Dermis blood vessel endothelial cell (primary cell): ENCODE measurements at places on chromosomes 16 and 17. TPM values are rescaled to one million over a fixed set of nuclear protein-coding genes. Genes with fewer than 3 reads are reported as not detected.

The KCNAB3 gene
- 0.05 and 0.68 TPM in 2 replicates for total RNA-seq

The MT4 gene
- not detected in 2 replicates for total RNA-seq

The CRHR1 gene
- not detected in 2 replicates for total RNA-seq

The CES4A gene
- 1.4 and 1.7 TPM in 2 replicates for total RNA-seq

The RHBDL1 gene
- 0.05 and 0.51 TPM in 2 replicates for total RNA-seq

The CASKIN1 gene
- total RNA-seq, result 0.05 and 0.17 TPM in 2 replicates

The TMUB2 gene
- total RNA-seq, result 37.0 and 40.2 TPM in 2 replicates

The ZP2 gene
- 0.23 TPM in 1 of 2 replicates, not detected in the other for total RNA-seq

The CCDC200 gene
- 0.14 TPM in 1 of 2 replicates, not detected in the other for total RNA-seq

The RBFOX1 gene
- not detected in 2 replicates for total RNA-seq

The MT1E gene
- total RNA-seq, result 13.8 and 103 TPM in 2 replicates

The MYL11 gene
- not detected in 2 replicates for total RNA-seq

The ABI3 gene
- total RNA-seq, result 12.9 and 21.7 TPM in 2 replicates

The KRT13 gene
- not detected in 2 replicates for total RNA-seq

The CHP2 gene
- total RNA-seq, result not detected in 2 replicates

The HLF gene
- total RNA-seq, result 0.05 TPM in 1 of 2 replicates, not detected in the other

The NLRC3 gene
- 2.0 and 9.5 TPM in 2 replicates for total RNA-seq

The PHOSPHO1 gene
- total RNA-seq, result 0.14 TPM in 1 of 2 replicates, not detected in the other

The CMTM4 gene
- 8.8 and 11.6 TPM in 2 replicates for total RNA-seq

The GFAP gene
- total RNA-seq, result 0.51 TPM in 1 of 2 replicates, not detected in the other

The ITPRIPL2 gene
- total RNA-seq, result 40.2 and 51.3 TPM in 2 replicates

The IRX3 gene
- total RNA-seq, result 0.88 and 1.0 TPM in 2 replicates

The TNFRSF13B gene
- not detected in 2 replicates for total RNA-seq

The SPATA22 gene
- under 0.01 and 0.23 TPM in 2 replicates for total RNA-seq

The ZNF594 gene
- 3.4 and 4.8 TPM in 2 replicates for total RNA-seq

The GP1BA gene
- not detected in 2 replicates for total RNA-seq

The FADS6 gene
- total RNA-seq, result 0.05 TPM in 1 of 2 replicates, not detected in the other

The TMEM94 gene
- total RNA-seq, result 50.4 and 70.6 TPM in 2 replicates

The CNOT1 gene
- total RNA-seq, result 93.6 and 197 TPM in 2 replicates

The CES3 gene
- total RNA-seq, result not detected in 2 replicates

The CTRB2 gene
- total RNA-seq, result not detected in 2 replicates

The INCA1 gene
- 0.33 and 0.34 TPM in 2 replicates for total RNA-seq

The USP6 gene
- 0.05 TPM in 1 of 2 replicates, not detected in the other for total RNA-seq

The ACSM2A gene
- under 0.01 TPM in 1 of 2 replicates, not detected in the other for total RNA-seq

The ZSCAN10 gene
- not detected in 2 replicates for total RNA-seq

The ZG16 gene
- total RNA-seq, result not detected in 2 replicates
